ENCODE measurements at places on chromosomes 5 and 9.

DNA sequence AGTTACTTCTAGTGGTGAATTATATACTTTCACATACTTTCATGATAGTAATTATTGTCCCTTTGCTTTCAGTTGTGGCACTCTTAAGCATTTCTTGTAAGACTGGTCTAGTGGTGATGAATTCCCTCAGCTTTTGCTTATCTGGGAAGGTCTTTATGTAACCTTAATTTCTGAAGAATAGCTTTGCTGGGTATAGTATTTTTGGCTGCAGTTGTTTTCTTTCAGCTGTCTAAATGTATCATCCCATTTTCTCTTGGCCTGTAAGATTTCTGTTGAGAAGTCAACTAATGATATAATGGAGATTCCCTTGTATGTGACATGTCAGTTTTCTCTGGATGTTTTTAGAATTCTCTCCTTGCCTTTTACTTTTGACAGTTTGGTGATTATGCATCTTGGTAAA, 41.0 kb downstream of the TMEM38B start:
- no peak for DNase-seq

DNA sequence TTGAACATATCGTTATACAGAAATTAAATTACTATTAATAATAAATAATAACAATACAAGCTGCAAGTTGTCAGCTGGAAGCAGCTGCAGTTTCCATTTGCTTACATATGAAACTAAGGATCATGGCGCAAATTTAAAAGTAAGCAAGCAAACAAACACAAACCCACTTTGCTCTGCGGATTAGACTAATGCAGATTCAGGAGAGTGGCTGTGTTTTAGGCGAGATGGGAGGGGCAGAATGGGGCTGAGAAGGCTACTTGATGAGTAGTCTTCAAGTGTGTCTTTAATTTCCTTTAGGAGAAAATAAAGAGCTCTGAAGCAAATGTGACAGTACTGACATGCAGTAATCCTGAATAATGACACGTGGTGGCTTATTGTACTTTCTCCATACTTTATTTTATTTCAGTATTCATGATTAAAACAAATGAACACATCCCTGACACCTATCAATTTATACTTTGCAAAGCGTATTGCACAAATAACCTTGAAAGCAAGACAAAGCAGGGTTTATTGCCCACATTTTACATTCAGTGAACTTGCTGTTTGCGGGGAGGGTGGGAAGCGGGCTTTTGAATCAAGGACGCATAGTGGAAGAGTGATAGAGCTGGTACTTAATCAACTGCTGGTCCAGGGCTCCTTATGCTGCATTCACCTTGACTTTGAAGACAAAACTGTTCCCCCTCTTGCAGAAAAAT, 221.4 kb upstream of the TRIM32 start:
- DNase-seq = no peak

DNA sequence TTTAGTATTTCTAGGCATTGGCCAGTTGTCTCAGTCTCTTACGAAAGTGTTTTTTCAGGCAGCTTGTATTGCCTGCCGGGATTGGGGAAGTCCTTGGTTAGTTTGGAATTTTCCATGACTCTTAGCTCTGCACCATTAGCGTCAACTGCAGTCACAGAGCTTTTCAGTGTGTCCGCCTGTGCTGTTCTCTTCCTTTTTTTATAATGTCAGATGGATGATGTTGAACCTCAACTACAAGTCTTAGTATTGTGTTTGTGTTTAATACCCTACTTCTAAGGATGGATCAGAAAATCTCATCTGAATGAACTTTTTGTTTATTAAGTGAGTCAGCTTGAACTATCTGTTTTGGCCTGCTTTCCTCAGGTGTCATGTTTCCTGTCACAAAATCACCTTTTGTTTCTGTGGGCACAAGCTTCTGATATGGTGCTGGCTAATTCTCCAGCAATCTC, 33.1 kb downstream of the ATP6V0E1 start:
- DNase-seq = no peak

- DNase-seq = peak; percentile 23
These were observed 7.3 kb downstream of the PLAC8L1 start for GRCh38 chr5:146098047-146098446.

- DNase-seq = no peak
These were observed 23.8 kb upstream of the CAMLG start for GRCh38 chr5:134714541-134714940.

GRCh38 chr5:67238191-67238590, 41.6 kb upstream of the CD180 start:
- DNase-seq = no peak

- DNase-seq = no peak
These were observed 1274.0 kb upstream of the C9orf72 start for GRCh38 chr9:28847331-28847730.

DNA sequence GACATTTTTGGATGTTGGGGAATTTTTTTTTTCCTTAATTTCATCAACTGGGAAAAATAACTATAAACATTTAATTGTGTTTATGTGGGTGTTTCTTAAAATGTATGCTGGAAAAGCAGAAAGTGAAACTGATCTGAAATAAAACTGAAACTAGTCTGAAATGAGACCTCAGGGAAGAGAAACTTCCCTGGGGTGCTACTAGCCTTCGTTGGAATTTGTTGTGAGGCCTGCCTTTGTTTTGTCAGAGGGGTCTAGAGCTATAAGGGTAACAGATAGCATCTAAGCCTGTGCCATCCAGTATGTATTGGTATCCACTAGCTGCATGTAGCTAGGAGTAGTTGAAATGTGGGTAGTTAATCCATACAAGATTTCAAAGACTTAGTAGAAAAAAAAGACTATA, 10.4 kb downstream of the ZNF618 start:
- DNase-seq = no peak

DNA sequence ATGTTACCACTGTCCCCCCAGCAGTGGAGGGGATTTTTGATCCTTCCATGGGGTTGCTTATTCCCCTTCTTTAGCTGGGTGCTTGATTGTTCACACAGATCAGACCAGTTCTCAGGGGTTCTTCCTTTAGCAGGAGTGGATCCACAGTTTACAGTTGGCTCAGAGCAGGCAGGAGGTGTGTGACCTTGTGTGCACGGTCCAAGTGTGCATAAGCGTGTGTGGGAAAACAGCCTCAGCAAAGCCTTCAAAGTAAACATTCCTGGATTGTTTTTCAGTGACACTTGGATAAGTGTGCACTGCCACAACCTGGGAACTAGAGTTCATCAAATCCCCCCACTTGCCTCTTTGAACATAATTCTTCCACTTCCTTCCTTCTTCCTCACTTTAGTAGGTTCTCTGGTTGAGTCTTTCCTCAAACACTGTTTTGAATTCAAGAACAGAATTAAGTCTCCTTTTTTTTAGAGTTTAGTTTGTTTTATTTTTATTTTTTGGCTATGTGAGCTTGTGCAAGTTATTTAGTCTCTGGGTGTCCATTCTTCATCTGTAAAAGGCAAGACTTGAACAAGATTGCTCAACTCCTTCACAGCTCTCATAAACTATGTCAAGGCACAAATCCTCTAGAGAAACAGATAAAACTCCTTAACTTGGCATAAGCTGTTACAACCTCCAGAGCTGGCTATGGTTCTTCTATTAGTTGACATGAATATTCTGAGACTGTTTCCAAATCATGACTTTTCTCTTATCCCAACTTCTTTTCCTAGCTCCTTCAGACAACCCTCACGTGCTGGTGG, 78.0 kb downstream of the OSMR start:
- no peak for DNase-seq

DNA sequence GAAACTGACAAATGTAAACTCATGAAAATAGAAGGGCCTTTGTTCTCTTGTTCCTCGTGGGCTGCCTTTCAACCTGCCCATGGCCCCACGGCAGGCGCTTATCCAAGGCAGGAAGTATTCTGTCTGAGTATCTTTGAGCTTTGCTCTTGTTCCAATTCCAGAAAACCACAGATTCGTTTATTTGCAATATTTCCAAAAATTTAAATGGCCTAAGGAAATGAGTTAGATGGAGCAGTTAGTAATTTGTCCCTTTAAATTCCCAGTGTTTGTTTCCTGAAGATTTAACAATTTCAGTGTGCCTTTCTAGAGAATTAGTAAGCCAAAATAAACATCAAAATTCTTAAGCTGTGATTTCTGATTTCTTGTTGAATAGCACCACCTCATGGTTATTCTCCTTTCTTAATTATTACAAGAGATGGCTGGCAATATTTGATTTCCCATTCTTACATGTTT, 299.4 kb upstream of the RASA1 start:
- DNase-seq = peak; percentile 1

DNA sequence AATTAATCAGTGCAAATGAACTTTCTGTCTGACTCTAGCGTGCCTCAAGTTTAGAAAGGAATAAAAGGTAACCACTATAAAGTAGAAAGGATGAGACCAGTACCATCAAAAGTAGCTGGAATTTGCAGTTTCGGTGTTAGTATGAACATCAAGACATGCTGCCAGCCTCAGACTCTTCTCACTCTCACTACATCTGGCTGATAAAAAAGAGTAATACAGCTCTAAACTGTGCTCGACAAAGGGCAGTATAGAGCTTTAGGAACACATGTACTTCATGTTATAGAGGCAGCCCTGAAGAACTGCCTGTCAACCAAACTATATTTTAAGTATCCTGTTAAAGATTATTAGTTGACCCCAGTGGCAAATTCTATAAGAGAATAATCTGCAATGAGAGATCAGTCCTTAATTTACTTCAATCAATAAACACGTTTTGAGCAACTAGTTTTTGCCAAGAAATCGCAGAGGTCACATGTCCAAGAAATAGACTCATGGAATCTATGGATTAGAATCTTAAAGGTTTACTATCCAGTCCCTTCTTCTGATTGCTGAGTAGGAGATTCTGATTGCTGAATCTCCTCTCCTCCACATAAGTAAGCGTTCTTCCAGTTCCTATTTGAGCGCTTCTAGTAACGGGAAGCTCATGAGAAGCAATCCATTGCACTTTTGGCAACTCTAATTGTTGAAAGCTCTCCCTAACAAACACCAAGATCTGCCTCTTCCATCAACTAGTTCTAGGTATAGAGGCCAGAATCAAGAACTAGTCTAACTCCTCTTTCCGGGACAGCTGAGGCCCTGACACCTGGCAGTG, 941 bp downstream of the XPA start:
- DNase-seq = no peak

Measured in nucleus accumbens (tissue), 56 donors.